Heart right ventricle (tissue), 16 donors: ENCODE measurements at places on chromosomes 11 and 22. TPM values are rescaled to one million over a fixed set of nuclear protein-coding genes. Genes with fewer than 3 reads are reported as not detected.

GRCh38 chr22:46611189-46611588 lies 9.0 kb upstream of the GRAMD4 start:
- H3K4me3 ChIP-seq, result no peak overlapping the region
- H3K4me1 ChIP-seq, result peaks cover 55% of the 10 kb centered on the region
- no peak overlapping the region for H3K27ac ChIP-seq
- no peaks in the 10 kb centered on the region for H3K27me3 ChIP-seq
- no peak for DNase-seq

GRCh38 chr11:97794876-97795275 lies 1225.9 kb upstream of the CNTN5 start:
- no peaks in the 10 kb centered on the region for H3K4me1 ChIP-seq
- DNase-seq, result no peak
- H3K27ac ChIP-seq, result no peak overlapping the region
- H3K36me3 ChIP-seq, result no peaks in the 10 kb centered on the region
- H3K4me3 ChIP-seq, result no peak overlapping the region

DNA sequence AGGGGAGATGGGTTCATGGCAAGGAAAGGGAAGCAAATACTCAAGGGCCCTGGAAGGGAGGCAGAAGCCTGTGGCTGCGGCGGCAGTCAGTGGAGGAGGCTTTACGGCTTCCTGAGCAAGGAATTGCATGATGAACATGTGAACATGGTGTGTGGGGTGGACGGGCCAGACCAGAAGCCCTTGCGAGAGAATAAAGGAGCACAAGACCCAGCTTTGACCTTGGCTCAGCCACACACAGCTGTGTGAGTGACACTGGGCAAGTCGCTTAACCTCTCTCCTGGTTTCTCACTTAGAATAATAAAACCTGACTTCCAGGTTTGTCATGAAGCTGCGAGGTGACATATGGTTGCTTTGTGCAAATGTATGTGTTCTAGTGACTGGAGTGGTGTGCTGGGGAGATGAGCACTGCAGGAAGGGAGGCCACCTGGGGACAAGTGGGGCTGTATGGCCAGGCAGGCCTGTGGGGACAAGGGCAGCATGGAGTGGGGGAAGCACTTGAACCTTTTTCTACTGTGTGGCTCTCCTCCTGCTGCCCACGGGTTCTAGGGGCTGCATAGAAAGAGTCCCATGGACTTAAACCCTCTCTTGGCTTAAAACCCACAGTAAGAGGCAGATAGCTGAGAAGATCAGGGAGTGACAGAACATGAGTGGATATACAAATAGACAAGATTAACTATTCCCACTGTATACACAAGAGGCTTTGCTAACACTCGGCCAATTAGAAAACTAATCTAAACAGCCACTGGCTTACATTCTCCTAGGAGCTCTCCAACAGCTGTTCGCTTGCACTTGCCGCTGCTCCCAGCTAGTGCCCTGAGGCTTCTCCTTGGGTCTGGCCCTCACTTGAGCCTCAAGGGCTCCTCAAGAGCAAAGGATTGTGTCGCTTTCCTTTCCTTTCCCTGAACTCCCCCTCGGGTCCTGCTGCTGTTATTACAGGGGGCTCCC lies 67.3 kb upstream of the CDON start:
- H3K4me1 ChIP-seq, result peaks cover 9% of the 10 kb centered on the region
- H3K27ac ChIP-seq, result no peak overlapping the region
- DNase-seq, result no peak
- H3K36me3 ChIP-seq, result no peaks in the 10 kb centered on the region
- no peaks in the 10 kb centered on the region for H3K27me3 ChIP-seq
- H3K4me3 ChIP-seq, result no peak overlapping the region

- no peak for DNase-seq
- no peaks in the 10 kb centered on the region for H3K27me3 ChIP-seq
- H3K36me3 ChIP-seq, result no peaks in the 10 kb centered on the region
- H3K4me3 ChIP-seq, result no peak overlapping the region
Observed at GRCh38 chr11:85764796-85765195, 46.1 kb downstream of the SYTL2 start.

DNA sequence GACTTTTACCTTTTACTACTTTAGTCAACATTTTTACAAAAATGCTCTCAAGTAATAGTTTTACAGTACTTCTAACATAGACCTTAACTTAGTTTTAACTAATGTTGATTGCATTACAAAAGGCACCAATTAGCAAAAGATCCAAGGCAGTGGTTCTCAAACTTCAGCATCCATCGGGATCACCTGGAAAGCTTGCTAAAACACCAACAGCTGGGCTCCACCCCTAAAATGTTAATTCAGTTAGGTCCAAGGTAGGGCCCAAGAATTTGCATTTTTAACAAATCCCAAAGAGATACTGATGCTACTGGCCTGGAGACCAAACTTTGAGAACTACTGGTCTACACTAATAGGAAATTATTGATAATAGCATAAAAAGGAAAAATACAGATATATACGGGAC lies 5.9 kb downstream of the MTMR2 start:
- H3K27ac ChIP-seq, result peak overlapping the region; percentile 71
- peaks cover 73% of the 10 kb centered on the region for H3K4me1 ChIP-seq
- DNase-seq, result no peak
- H3K27me3 ChIP-seq, result no peaks in the 10 kb centered on the region

DNA sequence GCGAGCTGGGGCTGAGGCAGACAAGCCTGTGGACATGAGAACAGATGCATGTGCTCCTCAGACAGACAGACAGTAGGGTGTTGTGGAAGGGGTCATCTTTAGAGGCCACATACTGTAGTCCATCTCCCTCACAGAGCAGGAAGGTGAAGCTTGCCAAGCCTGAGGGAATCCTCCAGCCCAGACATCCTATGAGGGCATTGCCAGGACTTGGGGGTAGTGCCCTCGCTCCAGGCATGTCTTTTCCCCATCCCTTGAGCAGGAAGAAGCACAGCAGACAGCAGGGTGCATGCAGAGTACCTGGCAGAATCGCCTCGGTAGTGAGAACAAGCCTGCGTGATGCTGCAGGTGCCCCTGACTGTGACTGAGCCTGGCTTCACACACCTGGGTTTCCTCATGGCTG lies 66.5 kb upstream of the CLDN5 start:
- H3K27me3 ChIP-seq, result no peaks in the 10 kb centered on the region
- no peak for DNase-seq
- no peak overlapping the region for H3K4me3 ChIP-seq
- no peaks in the 10 kb centered on the region for H3K36me3 ChIP-seq
- no peaks in the 10 kb centered on the region for H3K4me1 ChIP-seq
- no peak overlapping the region for H3K27ac ChIP-seq

Gene CCDC188
- 0.27 TPM for total RNA-seq

Gene MMP3
- not detected for total RNA-seq

Gene HOATZ
- not detected for total RNA-seq

Gene OOSP3
- total RNA-seq, result not detected
